ENCODE measurements at places on chromosomes 5 and 9. TPM values are rescaled to one million over a fixed set of nuclear protein-coding genes. Genes with fewer than 3 reads are reported as not detected.
A peak's percentile ranks its signal among the peaks of the same experiment; 100 is the strongest.

DNA sequence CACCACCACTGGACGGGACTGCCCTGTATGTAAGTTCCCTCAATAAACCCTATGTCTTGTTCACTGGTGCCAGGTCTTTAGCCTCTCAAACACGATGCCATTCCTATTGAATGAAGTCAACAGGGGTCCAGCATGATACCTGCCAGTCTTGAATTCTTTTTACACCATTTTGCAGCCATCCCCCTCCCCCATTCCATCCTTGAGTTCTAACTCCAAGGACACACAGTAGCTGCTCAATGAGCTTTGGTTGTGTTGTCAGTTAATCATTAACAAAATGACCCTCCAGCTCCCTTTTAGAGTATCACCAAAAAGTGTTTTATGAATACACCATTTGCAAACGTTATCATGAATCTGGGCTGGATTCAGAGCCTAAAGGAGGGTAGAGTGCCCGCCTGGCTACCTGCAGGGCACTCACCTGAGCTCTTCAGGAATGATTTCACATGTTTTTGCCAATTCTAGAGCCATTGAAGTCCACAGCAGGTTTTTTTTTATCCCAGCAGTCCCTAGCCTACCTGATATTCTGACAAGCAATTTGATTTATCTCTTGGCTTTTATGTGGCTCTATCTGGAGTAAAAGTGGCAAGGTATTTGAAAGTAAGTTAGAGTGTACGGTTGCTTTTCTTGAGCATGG lies 271.8 kb downstream of the SMARCA2 start:
- DNase-seq: no peak

GRCh38 chr9:108049026-108049607 lies 559.5 kb upstream of the KLF4 start:
- DNase-seq: no peak

- peak; percentile 6 for DNase-seq
Observed at GRCh38 chr5:143828710-143829109, 16.7 kb downstream of the HMHB1 start.

DNA sequence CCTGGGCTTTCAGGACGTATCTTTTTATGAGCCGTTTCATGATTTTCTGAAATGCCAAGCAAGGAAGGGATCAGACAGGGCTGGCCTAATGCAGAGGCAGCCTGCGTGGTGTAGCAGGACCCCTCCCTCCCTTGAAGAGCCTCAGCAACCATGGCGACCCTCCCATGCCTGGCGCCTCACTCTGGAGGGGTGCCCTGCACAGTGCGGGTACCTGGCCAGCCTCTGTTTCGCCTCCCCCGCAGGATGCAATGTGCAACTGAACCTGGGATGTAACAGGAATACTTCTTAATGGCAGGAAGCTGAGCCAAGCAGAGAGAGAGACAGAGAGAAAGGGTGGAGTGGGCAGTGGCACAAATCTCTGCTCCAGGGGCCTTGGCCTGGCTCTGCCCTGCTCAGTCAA lies 23.3 kb upstream of the SMIM32 start:
- no peak for DNase-seq

GRCh38 chr5:157160001-157160400 lies 6.1 kb downstream of the GARIN3 start:
- peak; percentile 72 for DNase-seq

IFNB1 gene
- total RNA-seq: 0.44 TPM

- DNase-seq: no peak
Observed at GRCh38 chr9:76803762-76804161, 39.5 kb downstream of the PCA3 start.

- DNase-seq: no peak
Observed at GRCh38 chr9:112447283-112447761, 39.3 kb upstream of the KIAA1958 start.

GRCh38 chr5:32278406-32278805 lies 34.3 kb downstream of the MTMR12 start:
- peak; percentile 22 for DNase-seq

IL3 gene
- not detected for total RNA-seq

SPACA9 gene
- total RNA-seq: 2.9 TPM

GRCh38 chr5:2563046-2563445 lies 188.4 kb downstream of the IRX2 start:
- DNase-seq: no peak

DNA sequence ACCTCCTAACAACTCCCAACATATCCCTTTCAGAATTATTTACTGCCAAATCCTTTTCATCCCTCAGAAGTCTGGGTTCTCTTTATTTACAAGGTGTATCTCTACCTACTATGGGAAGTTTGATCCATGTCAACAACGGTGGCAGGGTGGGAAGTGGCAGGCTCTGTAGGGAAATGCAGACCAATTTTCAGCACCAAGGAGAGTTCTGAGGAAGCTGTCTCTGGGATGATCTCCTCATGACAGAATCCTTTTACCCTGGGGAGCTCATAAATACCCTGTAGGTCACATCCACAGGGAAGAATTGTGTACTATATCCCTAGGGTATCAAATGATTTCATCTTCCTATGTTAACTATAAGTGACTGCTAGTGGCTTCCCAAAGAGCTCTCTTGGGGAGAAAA lies 107.8 kb upstream of the NEK6 start:
- no peak for DNase-seq

DNA sequence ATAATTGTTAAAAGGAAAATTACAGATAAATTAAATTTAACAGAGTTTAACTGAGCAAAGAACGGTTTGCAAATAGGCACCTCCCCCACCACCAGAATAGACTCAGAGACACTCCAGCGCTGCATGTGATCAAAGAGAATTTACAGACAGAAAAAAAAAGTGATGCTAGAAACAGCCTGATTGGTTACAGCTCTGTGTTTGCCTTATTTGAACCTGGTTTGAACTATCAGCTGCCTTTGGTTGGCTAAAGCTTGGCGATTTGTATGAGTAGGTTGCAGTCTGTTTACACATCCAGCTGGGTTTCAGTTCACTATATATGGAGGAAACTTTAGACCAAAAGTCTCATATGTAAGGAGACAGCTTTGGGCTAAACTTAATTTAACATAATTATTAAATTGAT lies 249.1 kb downstream of the ENC1 start:
- no peak for DNase-seq

MORN5 gene
- total RNA-seq: not detected

FIBCD1 gene
- not detected for total RNA-seq

- no peak for DNase-seq
Observed at GRCh38 chr9:125137200-125137599, 6.1 kb downstream of the SCAI start.

RGS7BP gene
- total RNA-seq: not detected

UNC13B gene
- 5.4 TPM for total RNA-seq

DNA sequence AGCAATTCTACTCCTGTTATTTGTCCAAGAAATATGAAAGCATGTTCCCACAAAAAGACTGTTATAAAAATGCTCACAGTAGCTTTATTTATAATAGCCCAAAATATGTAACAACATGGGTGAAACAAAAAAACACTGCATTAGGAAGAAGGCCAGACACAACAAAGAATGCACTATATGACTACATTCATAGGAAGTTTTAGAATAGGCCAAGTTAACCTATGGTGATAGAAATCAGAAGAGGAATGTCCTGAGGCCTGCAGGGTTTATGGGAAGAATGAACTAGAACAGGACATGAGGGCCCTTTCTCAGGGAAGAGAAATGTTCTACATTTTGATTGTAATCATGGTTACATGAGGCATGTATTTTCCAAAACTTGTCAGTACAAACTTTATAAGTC lies 24.7 kb upstream of the TAS2R1 start:
- no peak for DNase-seq

WNT8A gene
- not detected for total RNA-seq

- DNase-seq: peak; percentile 63
Observed at GRCh38 chr9:135797507-135798262, 95.7 kb downstream of the KCNT1 start.

GRCh38 chr5:138890644-138891043 lies 15.5 kb upstream of the LRRTM2 start:
- DNase-seq: no peak

DNA sequence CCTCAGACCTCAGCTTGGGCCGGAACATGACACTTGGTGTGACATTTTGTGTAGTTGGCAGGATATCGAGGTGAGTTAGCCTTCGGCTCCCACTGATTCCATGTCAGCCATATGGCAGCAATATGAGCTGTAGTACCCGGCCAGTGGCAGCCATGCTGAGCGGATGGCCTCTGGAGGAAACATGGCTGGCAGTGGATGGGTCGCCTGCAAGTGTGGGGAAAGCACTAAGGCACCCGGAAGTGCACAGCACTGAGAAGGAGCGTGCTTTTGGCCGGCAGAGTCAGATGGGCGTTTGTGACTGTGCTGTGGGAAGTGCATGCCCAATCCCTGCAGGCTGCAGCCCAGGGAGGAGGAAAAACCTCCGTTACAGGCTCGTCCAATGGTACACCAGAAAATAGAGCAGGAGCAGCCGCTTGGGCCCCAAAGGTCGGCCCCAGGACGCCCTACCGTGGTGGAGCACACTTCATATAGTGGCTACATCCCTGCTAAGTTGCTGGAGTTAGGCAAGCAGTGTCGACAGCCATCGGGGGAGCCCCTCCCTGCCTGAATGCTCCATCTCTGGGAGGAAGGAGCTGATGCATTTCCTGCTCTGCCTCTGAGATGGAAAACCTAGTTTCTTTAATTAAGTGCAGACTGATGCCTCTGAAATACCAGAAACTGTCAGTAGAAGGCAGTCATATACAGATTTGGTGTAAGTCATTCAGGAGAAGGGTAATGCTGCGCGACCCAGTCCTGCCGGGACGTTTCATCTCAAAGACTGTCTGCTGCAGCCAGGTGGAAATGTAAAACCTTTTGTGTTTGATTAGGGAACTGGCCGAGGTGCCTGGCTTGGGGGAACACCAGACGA lies 2185.8 kb upstream of the ACO1 start:
- no peak for DNase-seq

KIF4B gene
- 0.10 TPM for total RNA-seq

CEMIP2 gene
- total RNA-seq: 36.4 TPM

PCDHGA7 gene
- not detected for total RNA-seq

OR13J1 gene
- not detected for total RNA-seq

DNA sequence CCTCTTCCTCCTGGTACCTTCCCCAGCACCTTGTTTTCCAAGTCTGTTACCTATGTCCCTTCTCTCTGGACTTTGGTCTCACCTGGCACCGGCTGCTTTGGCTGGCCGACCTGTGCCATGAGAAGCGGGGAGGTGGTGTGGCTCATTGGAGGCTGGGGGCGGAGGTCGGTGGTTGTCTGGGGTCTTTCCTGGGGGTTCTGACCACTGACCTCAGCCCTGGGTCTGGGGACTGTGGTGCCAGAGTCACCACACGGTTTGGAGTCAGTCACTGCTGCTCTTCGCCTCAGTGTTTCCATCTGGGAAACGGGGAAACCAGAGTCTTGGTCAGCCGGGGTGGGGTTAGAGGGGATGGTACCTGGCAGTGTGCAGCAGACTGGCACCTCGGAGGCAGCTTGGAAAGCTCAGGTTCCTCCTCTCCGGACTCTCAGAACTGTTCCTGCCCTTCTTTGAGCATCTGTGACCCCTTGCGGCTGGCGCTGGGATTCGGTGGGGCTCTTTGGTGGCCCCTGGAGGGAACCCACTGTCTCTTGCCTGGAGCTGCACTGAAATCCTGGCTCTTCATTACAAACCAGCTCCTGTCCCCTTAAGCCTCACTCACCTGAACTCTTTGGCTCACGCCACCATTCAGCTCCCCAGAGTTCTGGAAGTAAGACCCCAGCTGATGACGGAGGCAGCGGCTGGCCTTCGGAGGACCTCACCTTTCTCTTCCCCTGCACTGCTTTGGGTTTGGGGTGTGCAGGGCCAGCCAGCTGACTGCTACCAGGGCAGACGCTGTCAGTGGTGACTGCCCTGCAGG lies 4.1 kb upstream of the RXRA start:
- no peak for DNase-seq

GRCh38 chr9:26457151-26457550 lies 435.5 kb downstream of the CAAP1 start:
- no peak for DNase-seq

- no peak for DNase-seq
Observed at GRCh38 chr9:13141629-13142028, 137.9 kb downstream of the MPDZ start.
